ENCODE measurements at places on chromosomes 7 and 10. TPM values are rescaled to one million over a fixed set of nuclear protein-coding genes. Genes with fewer than 3 reads are reported as not detected.

GRCh38 chr7:125934539-125934938 is 1004.9 kb upstream of the POT1 start:
- no peak for DNase-seq

DNA sequence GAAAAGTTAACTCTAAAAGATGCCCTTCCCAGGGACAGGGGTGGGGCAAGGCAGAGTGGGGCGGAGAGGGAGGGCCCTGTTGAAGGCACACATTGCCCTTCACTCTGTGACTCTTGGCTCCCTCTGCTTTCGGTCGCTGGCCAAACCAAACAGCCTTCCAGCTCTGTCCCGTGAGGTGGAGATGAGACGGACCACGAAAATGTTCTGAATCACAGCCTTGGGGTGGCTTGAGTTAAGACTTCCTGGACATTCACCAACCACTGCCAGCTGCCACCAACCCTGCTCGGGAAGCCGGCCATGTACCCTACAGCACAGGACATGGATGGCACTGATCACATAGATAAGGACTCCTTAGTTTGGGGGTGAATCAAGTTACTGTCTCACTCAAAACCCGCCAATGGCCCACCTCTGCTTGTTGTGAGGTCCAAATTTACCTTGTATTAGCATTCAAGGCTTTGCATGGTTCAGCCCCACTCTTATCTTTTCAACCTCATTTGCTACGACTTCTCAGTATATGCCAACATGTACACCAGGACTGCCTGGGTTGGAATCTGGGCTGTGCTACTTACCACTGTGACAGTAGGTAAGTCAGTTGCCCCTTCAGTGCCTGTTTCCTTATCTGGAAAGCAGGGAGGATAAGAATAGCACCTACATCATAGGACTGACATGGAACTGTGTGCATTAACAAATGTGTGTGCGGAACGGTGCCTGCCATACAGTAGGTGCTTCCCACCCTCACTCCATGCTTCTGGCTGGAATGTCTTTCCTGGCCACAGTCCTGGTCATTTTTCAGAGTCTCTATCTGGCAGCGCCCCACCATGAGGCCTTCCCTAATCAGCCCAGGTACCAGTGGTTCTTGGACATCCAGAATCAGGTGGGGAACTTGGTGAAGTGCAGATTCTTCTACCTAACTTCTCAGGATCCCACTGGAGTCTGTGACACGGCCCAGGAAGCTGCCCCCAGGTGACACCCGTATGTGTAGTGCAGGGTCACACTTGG is 28.0 kb downstream of the ITPRIP start:
- DNase-seq = no peak

DNA sequence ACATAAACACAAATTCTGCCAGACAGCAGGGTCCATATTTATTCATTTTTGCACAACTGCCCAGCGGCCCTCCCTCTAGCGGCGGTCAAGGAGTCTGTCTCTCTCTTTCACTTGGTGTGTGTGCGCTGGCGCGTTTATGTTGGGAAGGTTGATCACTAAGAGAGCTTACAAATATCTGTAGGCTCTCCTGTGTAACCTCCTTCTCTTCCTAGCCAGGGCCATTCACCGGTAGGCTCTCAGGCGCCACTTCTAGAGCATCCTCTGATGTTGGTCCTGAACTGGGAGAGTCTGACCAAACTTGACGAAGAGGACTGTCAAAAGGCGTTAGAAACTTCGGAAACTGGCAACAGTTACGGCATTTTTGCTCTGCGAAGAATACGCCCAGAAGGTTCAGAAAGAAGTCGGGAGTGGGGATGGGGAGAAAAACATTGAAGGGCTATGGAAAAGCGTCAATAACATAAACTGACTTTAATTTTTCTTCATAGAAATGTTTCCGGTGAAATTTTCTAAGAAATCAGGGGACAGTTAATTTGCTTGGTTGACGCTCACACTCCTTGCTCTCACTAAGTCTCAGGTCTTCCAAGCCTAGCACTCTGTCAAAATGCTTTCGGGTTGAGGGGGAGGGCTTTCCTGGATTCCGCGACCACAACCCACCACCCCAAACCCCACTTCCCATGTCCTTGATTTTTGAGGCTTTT is 731.1 kb downstream of the ZWINT start:
- DNase-seq = peak; percentile 66

DNA sequence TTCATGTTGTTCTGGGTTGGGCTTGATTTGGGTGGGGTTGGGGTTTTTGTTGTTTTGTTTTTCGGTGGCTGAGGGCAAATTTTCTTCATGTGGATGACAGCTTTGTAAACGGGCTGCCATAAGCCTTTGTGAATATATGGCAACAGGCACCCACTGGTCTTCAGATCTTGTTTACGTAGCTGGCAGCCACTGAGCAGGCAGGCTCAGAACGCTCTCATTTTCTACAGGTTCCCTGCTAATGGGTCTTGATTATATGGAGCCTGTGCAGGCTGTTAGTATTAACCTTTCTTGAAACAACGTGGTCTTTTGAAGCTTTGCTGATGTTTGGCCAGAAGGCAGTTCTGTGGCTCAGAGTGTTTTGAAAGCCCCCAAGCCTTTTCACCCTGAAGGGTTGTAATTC is 199.7 kb downstream of the TNS3 start:
- no peak for DNase-seq

GRCh38 chr10:119198438-119198837 is 8.9 kb upstream of the GRK5 start:
- no peak for DNase-seq

GRCh38 chr7:23369695-23370404 is 70.7 kb downstream of the MALSU1 start:
- DNase-seq = no peak

DNA sequence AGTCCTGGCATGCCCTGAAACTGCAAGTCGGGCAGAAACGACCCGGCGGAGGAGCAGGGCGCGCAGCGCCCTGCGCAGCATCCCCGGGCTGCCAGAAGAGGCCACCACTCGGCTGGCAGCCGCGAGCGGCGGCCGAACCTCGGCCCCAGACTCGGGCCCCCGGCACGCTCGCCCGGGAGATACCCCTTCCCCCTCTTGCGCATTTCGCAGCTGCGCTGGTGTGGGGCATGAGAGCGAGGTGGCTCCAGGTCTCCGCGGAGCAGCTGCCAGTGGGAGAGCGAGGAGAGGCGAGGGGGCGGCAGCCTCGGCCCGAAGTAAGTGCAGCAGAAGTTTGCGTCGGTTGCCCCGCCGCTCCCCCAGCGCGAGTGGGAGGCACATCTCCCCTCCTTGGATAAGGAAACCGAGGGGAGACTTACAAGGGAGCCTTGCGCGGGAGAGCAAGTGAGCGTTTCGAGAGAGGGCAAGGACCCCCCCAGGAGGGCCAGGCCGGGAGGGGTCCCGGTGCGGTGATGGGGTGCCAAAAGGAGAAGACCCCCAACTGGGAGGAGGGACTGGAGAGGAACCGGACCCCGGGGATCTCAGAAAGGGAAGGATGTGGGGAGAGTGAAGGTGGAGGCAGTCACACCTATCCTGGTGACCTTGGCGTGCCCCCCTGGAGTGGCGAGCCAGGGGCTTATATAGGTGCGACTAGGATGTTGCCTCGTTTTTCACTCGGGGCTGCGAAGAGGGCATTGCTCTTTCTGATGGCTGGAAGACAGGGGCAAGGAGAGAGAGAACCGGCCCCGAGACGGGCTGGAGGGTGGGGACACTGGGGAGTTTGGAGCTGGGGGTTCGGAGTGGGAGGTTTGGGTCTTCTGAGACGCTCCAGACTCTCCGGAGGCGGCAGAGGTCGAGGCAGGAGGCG is 256.3 kb downstream of the OTUD1 start:
- DNase-seq = no peak

DNA sequence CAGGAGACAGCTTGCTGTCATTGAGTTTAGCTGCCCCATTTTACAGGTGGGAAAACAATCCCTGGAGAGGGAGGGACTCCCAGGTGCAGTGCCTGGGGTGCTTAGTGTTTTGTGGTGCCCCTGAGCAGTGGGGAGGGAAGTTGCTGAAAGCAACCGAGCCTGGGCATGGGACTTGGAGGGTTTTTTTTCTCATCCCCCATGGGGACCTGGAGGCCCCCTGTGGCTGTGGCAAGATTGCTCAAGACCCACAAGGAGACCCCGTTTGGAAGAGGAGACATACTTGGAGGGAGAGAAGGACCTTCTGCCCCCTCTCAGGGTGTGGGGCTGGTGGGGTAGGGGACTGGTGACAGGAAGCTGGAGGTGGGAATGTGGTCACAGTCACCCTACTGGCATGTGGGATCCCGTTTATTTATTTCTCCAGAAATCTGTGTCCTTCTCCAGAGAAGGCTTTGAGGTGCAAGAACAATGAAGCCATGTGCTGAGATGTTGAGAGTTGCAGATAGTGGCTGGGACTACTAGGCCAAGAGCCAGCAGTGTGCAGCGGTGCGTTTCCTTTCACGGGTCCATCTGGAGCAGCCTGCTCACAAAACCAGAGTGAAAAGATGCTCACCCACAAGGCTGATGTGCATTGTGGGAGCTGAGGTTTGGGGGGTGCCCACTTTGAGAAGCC is 21.5 kb downstream of the ZMIZ1 start:
- no peak for DNase-seq

- DNase-seq = no peak
These were observed 49.0 kb upstream of the WNT16 start for GRCh38 chr7:121279822-121280221.

DNA sequence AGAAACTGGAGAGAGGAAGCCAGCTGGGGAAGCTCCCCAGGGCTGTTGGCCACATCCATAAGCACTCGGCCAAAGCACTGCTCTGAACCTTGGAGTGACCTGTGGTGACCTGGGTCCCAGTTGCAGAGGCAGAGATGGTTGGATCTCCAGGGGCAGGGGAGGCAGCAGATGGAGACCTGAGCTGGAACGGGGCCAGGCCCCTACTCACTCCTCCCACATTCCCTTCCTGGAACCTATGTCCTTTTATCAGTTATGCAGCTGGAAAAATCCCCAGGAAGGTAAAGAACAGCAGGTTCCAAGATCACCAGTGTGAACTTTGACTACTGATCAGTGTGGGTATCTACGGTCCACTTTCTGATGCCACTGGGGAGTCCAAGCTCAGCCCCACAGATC is 9.6 kb upstream of the PNLIPRP2 start:
- DNase-seq = no peak

DNA sequence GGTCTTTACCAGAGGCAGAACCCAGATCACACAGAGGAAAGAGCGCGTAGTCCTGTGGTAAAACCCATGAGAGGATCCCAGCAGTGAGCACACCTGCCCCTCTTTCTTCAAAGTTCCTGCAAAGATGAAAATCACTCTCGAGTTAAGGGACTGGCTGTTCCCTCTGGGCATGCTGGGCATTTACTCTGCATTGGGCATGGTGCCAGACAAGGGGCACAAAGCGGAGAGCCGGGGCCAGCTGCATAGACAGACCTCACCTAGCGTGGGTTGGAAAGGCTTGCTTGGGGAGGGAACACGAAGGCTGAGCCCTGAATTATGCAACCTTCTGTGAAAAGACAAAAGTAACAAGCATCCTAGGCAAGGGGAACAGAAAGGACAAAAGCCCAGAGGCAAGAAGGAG is 120.0 kb upstream of the TCERG1L start:
- DNase-seq = peak; percentile 32

DNA sequence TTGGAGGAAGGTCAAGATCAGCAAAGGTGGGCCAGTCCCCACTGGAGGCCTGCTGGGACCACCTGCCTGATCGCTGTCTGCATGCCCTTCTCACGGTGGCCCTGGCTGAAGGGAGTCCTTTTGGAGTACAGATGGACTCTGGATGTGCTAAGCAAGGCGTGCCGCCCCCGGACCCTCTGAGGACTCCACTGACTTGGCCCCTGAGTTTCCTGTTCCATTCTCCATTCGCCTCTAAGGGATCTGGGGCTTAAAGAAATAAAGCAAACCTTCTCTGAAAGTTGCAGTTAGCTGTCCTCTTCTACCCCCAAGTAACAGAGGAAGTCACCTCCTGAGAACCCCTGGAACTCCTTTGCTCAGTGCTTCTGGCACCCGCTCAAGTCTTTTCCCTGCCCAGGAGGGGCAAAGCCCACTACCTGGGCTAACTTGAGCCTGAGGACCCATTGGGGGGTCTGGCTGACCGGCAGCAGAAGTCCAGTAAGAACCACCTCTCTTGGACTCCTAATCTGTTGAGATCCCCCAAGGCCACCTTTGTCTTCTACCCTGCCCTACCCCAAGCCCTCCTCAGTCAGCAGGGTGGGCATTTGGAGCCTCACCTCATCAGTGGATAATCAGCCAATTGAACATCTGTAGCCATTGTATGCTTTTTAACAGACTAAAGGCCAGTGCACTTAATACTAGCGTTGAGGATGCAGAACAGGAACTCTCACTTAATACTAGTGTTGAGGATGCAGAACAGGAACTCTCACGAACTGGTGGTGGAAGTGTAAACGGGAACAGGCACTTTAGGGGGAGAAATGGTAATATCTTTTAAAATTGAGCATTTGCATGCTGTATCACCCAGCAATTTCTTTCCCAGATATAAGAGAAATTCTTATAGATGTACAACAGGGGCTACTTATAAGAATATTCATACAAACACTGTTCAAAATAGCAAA is 2.2 kb downstream of the TBATA start:
- DNase-seq = no peak

- DNase-seq = no peak
These were observed 2.4 kb downstream of the ALOX5 start for GRCh38 chr10:45376371-45376801.

DNA sequence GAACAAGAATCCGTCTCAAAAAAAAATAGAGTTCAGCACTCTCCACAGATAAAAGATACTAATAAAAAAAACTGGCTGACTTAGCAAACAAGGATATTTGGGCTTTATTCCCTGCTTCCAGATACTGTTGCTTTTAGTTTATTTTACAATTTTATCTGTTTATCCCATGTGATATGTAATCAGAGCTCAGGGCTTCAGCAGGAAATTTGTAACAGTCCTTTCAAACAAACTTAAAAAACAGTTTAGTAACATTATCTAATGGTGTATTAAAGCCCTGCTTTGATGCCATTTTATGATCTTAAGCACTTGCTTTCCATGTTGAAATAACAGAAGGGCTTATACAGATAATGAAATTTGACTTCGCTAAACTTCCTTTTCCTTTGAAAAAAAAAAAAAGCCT is 28.1 kb downstream of the DCLRE1A start:
- DNase-seq = no peak

DNA sequence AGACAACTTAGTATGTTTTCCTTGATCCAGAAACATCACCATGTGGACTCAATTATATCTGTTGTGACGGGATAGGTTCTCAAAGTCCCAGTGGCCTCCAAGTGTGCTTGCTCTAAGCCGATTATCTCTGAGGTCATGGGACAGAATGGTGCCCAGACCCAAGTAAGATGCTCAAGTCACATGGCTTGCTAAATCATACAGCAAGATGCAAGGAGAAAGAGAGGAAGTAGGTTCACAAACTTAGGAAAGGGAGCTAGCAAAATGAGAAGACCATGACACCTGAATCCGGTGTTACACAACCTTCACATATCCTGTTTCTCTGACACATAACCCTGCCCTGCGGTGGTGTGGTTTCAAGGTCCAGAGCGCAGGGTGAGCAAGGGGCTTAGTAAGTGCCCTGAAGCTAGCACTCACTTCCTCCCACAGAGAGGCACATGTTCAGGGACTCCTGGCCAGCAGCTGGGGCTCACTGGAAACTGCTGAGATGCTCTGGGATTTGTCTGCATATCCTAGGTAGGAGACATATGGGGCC is 590.9 kb upstream of the ANKRD30A start:
- DNase-seq = no peak

- no peak for DNase-seq
These were observed 629 bp upstream of the DNAJC9 start for GRCh38 chr10:73247509-73248258.

Gene PNLIPRP3
- not detected for polyA plus RNA-seq

Gene SHOC2
- polyA plus RNA-seq = 36.6 TPM

Gene C10orf53
- not detected for polyA plus RNA-seq

Gene NT5C3A
- polyA plus RNA-seq = 38.6 TPM

Gene ZCCHC24
- polyA plus RNA-seq = 38.2 TPM

Gene SNX10
- 11.1 TPM for polyA plus RNA-seq

Gene CFAP46
- polyA plus RNA-seq = 3.9 TPM

Gene FAM13C
- 29.6 TPM for polyA plus RNA-seq

Gene SSC4D
- 1.6 TPM for polyA plus RNA-seq

Gene CRPPA
- polyA plus RNA-seq = 4.2 TPM

Gene PTCD1
- 7.3 TPM for polyA plus RNA-seq

Measured in left lung (tissue), 14 donors.